Muscle of arm (tissue), 14 donors: ENCODE measurements at places on chromosomes 7 and 10.

- DNase-seq: peak; percentile 33
Observed at GRCh38 chr7:16095171-16095950, 326.0 kb downstream of the CRPPA start.

DNA sequence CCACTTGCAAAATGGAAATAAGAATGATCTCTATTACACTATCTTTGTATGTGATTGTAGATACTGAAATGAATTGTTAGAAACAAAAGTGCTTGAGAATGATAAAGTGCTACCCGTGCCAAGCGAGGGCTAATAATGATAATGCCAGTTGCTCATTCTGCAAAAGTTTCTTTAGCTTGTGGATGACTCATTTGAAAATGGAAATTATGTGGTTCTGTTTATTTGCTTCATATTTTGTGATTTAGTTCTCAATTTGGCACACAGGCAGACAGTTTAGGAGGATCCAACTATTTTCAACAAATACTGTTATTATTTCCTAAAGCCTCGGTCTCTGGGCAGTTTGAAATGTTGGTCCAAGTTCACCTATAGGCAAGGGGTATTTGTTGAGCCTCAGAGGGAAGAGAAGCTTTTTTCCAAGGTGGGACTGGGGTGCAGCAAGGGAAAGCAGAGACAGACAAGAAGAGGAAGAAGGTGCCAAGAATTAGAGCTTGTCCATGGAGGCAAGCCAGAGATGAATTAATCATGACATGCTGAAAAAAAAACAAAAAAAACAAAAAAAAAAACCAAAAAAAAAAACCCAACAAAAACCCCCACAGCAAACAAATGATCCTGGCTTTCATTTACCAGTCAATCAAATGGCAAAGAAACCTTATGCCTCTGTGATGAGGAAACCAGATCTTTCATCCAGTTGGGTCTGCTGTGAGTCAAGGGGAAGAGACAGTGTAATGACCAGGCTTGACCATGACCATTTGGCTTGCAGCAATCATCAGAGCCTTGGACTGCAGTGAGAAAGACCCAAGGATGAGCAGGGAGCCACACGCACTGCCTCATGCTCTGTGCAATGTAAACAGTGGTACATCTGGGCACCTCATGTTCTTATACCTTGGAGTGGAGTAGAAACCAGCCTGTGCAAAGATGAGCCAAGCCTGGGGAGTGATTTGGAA, 285.0 kb upstream of the HABP2 start:
- DNase-seq: peak; percentile 26

DNA sequence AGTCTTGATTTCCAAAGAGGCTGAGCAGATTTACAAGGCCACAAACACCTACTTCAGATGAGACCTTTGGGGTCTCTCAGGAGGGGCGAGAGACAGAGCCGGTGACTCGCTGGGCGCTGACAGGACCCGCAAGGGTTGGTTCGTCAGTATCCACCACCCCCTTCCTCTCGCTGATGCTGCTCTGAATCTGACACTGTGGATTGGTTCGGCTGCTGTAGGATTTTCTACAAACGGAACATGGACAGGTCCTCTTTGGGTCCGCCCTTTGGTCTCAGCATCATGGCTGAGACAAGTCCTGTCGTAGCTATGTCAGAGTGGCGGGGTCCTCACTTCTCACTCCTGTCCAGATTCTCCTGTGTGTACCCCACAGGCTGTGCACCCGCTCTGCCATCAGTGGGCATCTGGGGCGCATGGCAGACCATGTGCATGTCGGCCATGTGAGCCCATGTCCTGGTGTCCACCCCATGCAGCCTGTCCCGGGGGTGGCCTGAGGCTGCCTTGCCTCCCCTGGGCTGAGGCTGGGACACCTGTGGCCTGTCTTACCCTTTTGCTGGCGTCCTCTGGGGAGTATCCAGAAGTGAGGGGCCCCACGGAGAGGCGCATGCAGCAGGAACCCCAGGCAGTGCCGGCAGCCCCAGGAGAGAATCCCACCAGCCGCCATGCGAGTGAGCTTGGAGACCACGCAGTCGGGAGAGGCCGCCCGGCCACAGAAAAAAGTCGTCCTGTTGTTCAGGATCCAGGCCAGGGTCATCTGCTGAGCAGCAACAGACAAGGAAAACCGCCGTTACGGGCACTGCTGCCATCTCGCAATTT, 21.6 kb upstream of the FAM20C start:
- DNase-seq: no peak

- DNase-seq: peak; percentile 54
Observed at GRCh38 chr10:121596689-121597503, 1.3 kb downstream of the FGFR2 start.

DNA sequence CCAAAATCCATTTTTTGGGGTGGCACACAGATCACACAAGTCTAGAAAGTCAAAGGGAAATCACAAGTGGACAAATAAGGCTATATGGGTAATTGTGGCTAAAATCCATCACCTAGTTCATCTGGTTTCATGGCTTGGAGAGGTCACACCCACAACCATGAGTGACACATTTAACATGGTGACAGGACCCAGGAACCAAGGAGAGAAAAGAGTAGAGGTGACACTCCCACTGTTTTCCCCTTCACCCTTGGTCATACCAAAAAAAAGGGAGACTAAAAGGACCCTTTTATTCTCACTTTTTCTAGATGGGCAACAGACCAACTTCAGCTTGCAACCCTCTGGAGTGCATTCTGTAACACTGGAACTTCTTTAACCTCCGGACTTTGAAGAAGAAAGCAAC, 46.2 kb upstream of the ZNF107 start:
- DNase-seq: no peak

DNA sequence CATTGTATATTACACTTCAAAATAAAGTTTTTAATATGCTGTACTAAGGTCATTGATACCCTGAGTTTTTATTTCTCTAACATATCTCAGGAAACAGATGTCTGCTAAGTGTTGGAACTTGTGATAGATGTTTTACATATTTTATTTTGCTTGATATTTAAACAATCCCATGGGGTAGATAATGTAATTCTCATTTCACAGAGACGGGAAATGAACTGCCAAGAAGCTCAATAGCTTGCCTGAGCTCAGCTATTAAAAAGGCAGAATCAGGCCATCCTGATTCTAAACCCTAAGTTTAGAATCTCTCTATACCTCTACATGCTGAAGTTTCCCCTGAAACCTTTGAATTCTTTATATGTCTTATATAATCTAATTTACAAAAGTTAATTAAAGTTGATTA, 126.3 kb downstream of the LRRC18 start:
- DNase-seq: peak; percentile 58

- DNase-seq: no peak
Observed at GRCh38 chr7:22173685-22174573, 183.0 kb downstream of the RAPGEF5 start.

GRCh38 chr10:91856637-91857036, 52.6 kb downstream of the FGFBP3 start:
- no peak for DNase-seq

GRCh38 chr7:105920766-105921165, 42.3 kb upstream of the CDHR3 start:
- no peak for DNase-seq

DNA sequence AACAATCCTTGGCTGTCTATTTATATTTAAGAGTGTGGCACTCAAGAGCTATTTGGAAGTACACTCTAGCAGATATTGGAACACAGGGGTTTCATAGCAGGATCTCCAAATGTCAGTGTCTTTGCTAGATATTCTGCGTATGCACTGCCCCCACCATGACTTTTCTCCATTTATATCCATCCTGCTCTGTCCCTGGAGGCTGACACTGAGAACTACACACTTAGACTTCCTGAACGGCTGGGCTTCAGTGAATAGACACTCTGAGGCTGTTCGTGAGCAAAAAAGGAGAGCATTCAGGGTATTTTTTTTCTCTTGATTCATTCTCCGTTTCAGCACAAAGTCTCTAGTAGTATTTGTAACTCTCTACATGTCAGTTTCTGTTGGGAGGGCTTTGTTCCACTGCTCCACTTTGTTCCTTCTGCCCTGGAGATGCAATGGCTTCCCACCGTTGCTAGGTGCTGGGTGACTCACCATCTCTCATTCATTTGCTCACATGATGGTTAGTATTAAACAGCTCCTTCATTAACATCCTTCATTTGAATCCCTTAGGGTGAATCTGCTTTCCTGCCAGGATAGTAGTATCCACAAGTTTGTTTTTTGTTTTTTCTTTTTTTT, 155.9 kb upstream of the SLC13A1 start:
- peak; percentile 2 for DNase-seq

GRCh38 chr10:45249978-45250693, 65.3 kb downstream of the OR13A1 start:
- peak; percentile 40 for DNase-seq

GRCh38 chr10:43127442-43127841, 10.8 kb upstream of the CSGALNACT2 start:
- DNase-seq: no peak

DNA sequence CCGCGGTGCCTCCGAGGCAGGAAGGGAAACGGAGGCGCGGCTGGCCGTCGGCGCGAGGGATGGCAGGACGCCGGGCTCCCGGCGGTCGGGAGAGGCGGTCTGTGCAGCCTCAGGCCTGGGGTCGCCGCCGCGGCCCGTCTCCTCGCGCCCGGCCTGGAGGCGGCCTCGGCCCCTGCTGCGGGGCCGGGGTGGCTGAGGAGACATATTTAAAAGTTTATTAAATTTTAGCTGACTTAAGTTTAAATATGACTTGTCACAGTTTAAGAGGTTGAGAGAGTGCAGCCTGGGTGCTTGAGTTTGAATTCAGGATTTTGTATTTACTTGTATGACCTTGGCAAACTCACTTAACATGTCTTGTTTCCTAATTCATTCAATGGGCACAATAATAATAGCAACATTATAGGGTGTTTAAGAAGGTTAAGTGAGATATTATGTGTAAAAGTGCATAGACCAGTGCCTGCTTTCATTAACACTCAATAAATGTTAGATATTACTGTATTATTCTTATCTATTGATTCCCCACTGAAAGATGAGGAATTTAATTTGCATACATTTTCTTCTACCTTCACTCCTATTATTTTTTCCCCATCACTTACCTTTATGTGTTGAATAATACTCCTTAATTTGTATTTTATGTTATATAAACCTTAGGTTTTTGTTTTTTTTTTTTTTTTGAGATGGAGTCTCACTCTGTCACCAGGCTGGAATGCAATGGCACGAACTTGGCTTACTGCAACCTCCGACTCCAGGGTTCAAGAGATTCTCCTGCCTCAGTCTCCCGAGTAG, 718 bp downstream of the DYNC2I1 start:
- DNase-seq: no peak

DNA sequence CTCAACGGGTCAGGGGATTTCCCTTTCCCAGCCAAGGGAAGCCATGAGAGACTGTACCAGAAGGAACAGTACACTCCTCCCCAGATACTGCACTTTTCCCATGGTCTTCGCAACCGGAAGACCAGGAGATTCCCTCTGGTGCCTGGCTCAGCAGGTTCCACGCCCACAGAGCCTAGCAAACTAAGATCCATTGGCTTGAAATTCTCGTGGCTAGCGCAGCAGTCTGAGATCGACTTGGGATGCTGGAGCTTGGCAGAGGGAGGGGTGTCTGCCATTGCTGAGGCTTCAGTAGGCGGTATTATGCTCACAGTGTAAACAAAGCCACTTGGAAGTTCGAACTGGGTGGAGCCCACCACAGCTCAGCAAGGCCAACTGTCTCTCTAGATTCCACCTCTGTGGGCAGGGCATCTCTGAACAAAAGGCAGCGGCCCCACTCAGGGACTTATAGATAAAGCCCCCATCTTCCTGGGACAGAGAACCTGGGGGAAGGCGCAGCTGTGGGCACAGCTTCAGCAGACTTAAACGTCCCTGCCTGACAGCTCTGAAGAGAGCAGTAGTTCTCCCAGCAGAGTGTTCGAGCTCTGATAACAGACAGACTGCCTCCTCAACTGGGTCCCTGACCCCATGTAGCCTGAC, 29.6 kb downstream of the SLC16A12 start:
- DNase-seq: no peak

GRCh38 chr10:110759523-110759922, 112.2 kb upstream of the PDCD4 start:
- DNase-seq: no peak

DNA sequence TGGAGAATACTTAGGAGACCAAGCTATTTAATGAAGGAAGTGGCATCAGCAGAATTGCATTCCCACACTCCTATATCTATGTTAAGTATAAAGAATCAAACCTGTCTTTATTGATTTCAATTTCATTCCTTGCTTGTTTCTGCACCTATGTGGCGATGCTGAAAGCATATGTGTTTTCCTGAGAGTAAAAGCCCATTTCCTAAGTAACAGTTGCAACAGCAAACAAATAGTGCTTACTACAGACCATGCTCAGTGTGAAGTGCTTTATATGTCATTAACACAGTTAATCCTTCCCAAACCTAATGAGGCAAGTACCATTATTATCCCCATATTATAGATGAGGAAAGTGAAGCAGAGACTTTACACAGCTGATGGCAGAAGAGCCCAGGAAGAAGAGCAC, 552.1 kb downstream of the PARD3 start:
- DNase-seq: no peak

DNA sequence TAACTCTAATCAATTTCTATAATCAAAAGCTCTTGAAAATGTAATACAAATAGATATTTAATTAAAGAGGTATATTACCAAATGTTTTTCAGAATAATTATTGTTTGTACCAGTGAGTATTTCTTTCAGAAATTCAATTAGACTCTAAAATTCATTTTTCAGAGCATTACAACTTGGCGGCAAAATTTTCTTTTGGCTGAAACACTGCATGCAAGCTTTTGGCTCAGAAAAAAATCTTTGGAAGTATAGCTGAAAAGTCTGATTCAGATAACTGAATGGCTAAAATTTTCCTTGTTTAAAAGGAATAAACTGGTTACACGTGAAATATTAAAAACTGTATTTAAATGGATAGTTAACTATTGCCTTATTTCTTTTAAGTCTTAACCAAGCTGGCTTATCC, 202.6 kb upstream of the KAT6B start:
- peak; percentile 26 for DNase-seq

DNA sequence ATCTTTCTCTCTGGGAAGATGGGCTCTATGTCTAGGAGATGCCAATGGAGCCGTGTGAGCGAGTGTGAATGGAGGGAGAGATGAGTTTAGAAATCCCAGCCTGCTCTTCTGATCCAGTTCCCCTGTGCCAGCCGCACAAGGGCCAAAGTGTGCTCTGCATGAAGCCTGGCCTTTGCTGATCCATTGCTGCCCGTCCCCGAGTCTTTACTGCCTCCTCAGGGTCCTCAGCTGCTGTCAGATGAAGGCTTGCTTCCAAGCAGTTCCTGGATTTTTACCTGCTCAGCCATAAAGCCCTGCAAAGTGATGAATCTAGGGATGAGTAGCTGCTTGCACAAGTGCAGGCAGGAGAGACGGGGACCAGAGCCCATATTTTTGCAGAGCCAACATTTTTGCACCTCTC, 115.9 kb downstream of the ZMIZ1 start:
- DNase-seq: no peak

DNA sequence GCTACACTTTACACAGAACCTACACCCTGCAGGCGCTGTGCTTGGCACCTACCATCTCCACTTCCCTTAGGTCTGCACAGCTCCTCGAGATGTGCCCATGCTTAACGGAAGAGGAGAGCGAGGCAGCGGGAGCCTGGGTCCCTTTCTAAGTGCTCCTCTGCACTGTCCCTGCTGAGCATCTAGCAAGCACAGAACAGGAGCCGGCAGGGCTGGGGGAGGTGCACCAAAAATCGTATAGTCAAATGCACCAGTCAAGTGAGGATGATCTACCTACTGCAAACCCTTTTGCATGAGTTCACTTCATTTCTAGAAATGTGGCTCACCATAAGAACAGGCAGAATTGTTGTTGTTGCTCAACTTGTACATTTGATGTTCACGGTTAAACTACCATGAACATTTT, 267.7 kb downstream of the TNS3 start:
- no peak for DNase-seq
